ENCODE measurements at places on chromosomes 12 and 14. TPM values are rescaled to one million over a fixed set of nuclear protein-coding genes. Genes with fewer than 3 reads are reported as not detected.

SCNN1A gene
- not detected for total RNA-seq

MORN3 gene
- 0.68 TPM for total RNA-seq

DNA sequence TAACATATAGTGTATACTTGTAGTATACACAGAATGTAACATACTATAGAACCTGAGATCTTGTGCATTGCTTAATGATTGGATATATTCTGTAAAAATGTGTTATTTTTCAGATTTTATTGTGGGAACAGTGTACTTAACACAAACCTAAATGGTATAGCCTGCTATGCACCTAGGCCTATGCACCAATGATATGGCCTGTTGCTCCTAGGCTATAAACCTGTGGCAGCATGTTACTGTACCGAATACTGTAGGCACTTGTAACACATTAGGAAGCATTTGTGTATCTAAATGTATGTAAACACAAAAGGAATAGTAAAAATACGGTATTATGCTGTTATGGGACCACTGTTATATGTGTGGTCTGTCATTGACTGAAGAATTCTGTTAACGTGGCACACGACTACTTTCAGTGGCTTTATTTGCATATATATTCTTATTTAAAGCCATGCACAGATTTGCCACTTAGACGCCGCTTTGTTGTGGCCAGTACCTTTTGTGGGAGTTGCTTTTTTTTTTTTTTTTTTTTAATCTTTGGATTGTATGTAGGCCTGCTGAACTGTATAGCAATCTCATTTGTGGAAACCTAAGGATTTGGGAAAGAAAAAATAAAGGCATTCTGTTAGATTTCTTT, 7.4 kb downstream of the PAPOLA start:
- H3K36me3 ChIP-seq = no peaks in the 10 kb centered on the region
- no peak overlapping the region for H3K27ac ChIP-seq
- no peak for DNase-seq
- H3K4me1 ChIP-seq = 0 out of 2 replicates have a peak, but pooled peaks cover 2% of the 10 kb centered on the region

DNA sequence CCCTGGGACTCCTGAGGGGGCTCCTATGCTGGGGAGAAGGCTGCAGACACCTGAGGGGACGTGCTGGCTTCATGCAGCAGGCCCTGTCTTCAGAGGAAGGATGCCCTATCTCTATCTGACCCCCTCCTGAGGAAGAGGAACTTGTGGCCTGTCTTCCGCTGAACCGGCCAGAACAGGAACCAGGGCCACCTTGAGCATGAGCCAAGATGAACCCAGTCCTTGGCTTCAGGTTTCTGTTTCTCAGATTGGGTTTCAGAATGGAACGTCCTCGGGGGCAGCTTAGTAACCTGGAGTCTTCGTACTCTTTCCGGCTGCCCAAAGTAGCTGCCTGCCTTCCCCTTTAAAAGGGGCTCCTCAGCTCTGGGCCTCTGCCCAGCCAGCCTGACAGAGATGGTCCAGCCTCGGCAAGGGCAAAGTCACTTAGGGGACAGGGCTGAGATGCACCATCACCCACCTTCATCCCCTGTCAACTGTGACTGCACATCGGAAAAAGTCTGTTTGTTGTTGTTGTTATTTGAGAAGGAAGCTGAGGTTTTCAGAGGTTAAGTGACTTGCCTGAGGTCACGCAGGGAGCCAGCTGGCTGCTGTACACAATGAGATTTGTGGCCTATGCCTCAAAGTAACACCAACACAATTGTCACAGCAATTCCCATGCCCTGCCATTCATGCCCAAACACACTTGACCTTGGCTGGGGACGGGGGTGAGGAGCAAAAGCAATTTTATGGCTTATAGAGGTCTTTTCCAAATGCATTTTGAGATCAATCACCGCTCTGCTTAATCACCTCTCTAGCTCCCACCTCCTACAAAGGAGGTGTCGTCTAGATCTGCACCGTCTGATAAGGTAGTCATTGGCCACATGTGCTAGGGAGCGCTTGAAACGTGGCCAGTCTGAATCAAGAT, 13.4 kb downstream of the ASB2 start:
- peak; percentile 75 for DNase-seq
- H3K27ac ChIP-seq = no peak overlapping the region
- H3K4me1 ChIP-seq = peaks cover 35% of the 10 kb centered on the region

PTGDR gene
- total RNA-seq = not detected

Measured in SJCRH30 (cell line).